Cortex of kidney (tissue), 1 donor: ENCODE measurements at places on chromosomes 7 and 10.

GRCh38 chr7:102828286-102828685, 79.5 kb downstream of the FAM185A start:
- DNase-seq: no peak

DNA sequence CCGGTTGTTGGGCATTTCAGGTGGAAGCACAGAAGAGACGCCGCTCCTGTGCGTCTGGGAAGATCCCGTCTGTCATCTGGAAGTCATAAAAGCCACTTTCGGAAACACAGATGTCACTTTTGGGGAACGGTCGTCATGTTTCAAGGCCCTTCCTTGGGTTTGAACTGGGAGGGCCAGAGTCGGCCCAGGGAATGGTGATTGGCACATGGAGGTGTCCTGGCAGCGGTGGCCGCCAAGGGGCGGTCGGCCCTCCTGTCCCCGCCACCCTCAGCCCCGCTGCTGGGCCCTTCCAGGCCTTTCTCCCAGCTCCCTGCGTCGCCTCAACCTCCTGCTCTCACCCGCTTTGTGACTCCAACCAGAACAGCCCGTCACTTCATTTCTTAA, 115.2 kb upstream of the SFMBT2 start:
- no peak for DNase-seq

- DNase-seq: no peak
These were observed 97.3 kb downstream of the PPP1R9A start for GRCh38 chr7:95004618-95005247.

GRCh38 chr10:73974309-73974946, 23.5 kb upstream of the VCL start:
- no peak for DNase-seq

DNA sequence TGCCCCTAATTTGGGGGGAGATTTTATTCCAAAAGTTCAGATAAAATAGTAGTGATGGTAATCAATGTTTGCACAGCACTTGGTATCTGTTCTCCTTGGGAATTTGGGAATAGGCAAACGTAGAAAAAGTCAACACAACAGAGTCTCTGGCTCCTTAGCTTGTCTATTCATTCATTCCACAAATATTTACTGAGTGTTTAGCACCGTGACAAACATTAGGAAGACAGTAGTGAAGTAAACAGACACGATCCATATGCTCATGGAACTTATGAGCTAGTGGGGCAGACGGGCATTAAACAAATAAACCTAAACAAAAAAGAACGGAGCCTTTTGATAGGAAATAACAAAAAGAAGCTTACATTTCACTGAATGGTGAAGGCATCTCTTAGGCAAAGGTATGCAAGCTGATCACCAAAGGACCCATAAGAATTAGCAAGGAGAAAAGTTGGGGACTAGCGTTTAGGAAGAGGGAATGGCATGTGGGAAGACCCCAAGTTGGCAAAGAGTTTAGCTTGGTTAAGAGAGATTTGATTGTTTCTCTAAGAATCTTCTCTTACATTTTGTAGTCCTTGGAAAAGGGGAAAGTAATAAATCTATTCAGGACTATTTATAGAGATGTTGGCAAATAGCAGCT, 243.9 kb upstream of the NPY start:
- DNase-seq: no peak

GRCh38 chr10:48400129-48400849, 93.8 kb downstream of the MAPK8 start:
- DNase-seq: no peak

- DNase-seq: no peak
These were observed 290.4 kb upstream of the KLF6 start for GRCh38 chr10:4075443-4075842.

- no peak for DNase-seq
These were observed 134.8 kb downstream of the CFAP58 start for GRCh38 chr10:104488439-104488832.

- DNase-seq: no peak
These were observed 37.2 kb downstream of the CUBN start for GRCh38 chr10:17092216-17092944.

DNA sequence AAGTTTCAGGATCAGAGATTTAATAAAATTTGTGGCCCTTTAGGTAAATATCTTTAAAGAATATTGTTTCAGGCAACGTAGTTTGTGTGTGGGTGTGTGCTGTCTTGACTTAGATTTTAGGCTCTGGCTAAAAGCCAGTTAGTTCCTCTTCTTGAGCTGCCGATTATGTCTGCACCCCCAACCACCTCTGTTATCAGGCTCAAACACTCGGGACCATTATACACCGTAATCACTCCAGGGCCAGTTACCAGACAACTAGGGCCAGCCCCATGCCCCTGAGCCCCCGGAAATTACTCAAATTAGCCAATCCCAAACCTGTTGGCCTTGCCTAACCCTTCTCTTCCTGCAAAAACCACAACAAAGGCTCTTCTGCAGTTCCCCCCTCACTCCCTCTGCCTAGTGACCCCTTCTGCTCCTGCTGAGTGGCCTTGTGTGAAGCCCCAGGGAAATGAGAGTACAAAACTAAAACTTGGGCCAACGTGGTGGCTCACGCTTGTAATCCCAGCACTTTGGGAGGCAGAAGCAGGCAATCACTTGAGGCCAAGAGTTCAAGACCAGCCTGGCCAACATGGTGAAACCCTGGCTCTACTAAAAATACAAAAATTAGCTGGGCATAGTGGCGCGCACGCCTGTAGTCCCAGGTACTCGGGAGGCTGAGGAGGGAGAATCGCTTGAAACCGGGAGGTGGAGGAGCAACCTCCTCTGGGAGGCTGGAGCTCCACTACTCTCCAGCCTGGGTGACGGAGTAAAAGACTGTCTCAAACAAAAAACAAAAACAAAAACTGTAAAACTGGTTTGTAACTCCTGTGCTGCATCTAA, 9.2 kb upstream of the HNRNPF start:
- no peak for DNase-seq

DNA sequence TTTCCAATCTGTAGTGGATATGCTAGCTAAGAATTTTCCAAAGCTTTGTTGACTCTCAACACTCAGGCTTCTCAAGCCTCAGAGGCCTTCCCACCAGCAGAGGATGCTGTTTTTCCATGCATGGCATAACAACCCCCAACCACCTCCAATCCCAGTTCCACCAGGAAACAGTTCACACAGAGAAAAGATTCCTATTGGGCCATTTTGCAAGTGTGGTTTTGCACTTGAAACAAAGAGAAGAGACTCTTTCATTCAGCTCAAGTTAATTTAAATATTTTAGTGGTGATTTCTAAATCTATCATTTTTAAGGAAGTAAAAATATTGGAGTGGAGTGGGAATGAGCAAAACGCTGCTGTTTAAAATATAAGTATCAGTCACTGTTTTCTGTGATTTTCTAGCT, 105.6 kb upstream of the COL1A2 start:
- no peak for DNase-seq

DNA sequence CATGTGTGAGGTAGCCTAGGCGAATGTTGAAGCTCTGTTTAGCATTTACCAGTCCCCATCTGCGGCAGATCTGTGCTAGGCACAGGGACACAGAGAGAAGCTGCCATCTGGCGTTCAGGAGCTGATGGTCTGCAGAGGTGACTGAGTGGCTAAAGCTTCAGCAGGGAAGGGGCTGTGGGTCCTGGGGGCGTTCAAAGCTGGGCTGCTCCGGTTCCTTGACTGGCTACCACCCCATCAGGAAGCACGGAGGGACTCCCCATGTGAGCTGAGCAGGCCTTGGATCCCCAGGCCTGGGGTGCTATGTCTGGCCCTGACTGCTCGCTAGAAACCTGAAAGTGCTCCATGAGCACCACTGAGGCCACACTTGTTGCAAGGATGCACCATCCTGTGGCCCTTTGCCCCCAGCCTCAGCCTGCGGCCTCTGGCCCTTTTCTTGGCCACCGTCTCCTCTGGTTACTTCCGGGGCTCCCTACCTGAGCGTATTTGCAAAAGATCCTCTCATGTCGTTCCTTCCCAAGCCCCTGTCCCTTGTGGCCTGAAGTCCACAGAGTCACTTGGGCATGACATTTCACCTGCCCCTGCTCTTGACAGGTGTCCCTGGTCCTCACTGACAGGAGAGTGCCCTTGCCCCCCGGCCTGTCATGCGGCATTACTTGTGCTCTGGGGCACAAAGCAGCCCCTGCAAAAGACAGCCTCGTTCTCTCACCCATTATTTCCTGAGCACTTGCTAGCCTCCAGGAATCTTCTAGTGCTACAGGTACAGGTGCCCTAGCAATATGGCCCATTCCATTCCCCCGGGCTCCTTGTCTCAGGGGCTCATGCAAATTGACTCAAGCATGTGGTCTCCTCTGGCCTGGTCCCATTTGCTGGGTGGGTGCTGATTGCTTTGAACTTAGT, 108.1 kb downstream of the GLRX3 start:
- DNase-seq: no peak

GRCh38 chr7:108467391-108467790, 11.2 kb upstream of the NRCAM start:
- no peak for DNase-seq

GRCh38 chr10:28897617-28898464, 220.5 kb downstream of the BAMBI start:
- no peak for DNase-seq

DNA sequence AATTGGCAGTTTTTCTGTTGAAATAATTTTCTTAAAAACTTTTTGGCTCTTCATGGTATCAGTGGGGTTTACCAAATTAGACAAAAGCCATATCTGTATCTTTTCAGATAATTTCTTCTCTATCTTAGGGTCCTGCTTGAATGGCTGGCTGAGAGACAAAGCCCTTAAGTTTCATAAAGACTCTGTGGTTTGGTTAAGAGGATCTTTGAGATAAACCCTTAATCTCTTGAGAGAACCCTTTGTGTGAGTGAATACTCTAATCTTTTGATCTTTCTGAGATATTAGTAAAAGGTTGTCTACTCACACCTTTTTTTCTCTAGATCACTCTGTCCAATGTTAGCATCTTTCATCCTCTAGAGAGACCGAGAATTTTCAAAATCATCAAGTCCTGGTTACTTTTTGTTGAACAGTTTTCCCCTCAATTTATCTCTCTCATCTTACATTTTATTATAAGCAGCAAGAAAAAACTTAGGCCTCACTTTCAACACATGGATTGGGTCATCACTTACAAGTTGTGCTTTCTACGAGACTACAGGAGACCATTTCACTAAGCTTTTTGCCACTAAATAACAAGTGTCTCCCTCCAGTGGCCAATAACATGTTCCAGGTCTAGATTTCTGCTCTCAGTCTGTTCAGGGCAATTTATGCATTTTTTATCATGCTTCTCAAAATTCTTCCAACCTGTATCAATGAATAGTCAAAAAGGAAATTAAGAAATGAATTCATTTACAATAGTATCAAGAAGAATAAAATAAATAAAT, 28.4 kb downstream of the DNAJC9 start:
- no peak for DNase-seq

DNA sequence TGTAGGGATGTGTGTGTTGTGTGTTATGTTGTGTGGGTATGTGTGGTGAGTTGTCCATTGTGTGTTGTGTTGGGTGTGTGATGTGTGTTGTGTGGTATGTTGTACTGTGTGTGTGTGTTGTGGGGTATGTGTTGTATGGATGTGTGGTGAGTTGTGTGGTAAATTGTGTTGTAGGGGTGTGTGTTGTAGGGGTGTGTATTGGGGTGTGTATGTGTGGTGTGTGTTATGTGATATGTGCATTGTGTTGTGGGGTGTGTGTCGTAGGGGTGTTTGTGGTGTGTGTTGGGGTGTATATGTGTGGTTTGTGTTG, 97.8 kb upstream of the PODXL start:
- no peak for DNase-seq

- DNase-seq: no peak
These were observed 26.7 kb downstream of the ERCC6 start for GRCh38 chr10:49512121-49512809.

DNA sequence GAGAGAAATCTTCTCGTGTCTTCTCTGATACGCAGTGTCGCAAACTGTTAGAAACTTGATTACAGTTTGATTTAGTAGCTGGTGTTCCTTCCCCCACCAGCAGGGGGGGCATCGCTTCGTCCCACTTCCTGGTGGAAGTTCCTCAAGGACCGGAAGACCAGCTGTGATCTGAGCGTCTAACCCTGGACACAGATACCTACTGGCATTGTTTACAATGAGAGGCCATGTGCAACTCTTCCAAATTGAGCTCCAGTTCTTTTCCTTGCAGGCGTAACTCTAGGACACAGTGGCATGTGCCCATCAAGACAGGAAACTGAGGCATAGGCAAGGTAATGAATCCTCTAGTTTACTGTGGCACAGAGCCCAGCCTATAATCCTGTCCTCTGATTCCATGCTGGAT, 219.0 kb downstream of the CCDC3 start:
- no peak for DNase-seq

GRCh38 chr10:99676426-99676825, 17.1 kb downstream of the ENTPD7 start:
- no peak for DNase-seq

DNA sequence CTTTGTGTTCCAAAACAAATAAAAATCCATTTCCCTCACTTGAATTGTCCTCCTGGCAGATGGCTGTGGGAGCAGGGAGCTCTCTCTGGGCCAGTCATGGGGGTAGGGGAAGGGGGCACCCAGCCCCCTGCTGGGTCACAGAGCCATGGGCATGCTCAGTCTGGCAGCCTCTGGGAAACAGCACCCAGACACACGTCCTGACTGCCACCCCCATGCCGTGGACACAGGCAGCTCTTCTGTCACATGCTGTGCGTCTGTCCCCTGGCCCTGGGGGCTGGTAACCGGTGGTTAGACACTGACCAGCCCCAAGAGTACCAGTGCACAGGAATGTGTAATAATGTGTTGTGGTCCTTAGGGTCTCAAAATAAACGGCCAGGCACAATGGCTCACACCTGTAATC, 47.0 kb downstream of the RASGEF1A start:
- no peak for DNase-seq

- no peak for DNase-seq
These were observed 168.7 kb upstream of the BMPER start for GRCh38 chr7:33736521-33737221.

DNA sequence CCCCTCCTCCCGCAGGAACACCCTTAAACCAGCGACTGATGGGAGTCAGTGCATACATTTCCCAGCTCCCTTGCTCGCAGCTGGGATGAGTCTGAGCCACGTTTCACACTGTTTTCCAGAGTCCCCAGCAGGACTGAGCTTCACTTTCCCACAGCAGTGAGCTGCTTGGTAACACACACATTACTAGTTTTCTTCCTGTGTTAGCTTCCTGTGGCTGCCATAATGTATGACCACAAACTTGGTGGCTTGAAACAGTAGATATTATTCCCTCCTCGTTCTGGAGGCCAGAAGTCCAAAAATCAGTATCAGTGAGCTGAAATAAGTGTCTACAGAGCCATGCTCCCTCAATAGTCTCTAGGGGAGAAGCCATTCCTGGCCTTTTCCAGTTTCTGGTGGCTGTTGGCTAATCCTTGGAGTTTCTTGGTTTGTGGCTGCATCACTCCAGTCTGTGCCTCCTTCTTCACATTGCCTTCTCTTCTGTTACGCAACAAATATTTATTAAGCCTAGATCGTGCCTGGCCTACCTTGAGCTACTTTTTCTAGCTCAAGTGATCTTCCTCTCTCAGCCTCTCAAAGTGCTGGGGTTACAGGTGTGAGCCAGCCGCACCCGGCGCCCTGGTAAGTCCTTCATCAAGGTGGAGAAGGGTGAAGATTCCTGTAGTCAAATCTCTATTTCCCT, 26.2 kb upstream of the CARD11 start:
- no peak for DNase-seq

DNA sequence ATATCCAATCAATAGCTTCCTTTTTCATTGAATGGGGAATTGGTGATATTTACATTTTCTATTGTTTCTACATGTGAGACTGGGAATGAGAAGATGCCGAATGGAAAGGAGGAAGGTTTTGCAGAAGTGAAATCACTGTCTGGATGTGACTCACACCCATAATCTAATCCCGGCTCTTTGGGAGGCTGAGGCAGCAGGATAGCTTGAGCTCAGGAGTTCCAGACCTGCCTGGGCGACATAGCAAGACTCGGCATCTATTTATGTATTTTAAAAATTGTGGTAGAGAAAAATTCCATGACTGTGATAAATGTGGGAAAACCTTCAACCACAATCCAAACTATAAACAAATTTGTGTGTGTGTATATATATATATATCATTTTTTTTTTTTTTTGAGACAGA, 10.9 kb upstream of the FIS1 start:
- DNase-seq: no peak
